CD8-positive, alpha-beta T cell (primary cell): ENCODE measurements at places on chromosomes 5 and 9.

DNA sequence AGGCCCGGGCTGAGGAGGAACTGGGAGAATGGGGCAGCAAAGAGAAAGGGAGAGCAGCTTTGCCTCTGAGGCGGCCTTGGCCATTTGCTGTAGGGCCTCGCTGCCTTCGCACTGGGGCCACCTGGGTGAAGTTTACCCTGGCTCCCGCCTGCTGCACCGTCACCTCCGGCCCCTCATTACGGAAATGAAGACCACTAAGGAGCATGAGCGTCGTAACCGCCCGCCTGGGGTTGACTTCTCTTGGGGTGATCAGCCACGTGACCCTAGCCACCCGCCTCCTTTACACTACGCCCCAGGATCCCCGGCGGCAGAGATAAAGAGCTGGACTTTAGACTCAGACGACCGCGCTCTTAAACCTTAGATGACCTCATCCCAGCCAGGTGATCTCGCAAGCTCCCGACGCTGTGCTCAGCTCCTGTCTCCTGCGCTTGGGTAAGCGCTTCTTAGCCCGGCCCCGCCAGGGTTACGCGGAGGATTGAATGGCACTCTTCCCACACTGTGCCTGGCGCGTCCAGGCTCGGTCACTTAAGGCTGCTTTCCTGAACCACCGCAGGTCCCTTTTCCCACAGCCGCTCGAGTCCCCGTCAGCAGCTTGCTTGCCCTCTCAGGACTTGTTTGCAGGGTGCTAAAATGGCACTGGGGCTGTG, 107.9 kb upstream of the LARP1 start:
- peak; percentile 34 for DNase-seq

DNA sequence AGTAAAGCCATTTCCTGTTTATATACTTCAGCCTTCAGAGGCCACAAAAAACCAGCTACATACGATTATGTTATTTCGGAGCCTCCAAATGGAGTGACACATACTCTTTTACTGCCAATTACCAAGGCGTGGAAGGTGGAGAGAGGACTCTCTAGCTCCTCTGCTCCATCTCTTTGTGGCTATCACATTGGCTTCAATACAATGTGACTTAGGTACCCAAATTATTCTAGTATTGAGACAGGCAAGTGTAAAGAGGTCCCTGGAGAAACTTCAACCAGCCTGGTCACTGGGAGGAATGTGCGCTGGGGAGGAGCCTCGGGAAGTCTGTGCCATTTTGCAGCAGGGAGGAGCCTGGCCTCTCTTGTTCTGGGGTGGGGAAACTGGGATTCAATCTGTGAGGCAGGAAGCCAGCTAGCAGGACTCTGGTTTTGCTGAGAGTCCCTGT, 85.8 kb upstream of the TAS2R1 start:
- no peak for DNase-seq

DNA sequence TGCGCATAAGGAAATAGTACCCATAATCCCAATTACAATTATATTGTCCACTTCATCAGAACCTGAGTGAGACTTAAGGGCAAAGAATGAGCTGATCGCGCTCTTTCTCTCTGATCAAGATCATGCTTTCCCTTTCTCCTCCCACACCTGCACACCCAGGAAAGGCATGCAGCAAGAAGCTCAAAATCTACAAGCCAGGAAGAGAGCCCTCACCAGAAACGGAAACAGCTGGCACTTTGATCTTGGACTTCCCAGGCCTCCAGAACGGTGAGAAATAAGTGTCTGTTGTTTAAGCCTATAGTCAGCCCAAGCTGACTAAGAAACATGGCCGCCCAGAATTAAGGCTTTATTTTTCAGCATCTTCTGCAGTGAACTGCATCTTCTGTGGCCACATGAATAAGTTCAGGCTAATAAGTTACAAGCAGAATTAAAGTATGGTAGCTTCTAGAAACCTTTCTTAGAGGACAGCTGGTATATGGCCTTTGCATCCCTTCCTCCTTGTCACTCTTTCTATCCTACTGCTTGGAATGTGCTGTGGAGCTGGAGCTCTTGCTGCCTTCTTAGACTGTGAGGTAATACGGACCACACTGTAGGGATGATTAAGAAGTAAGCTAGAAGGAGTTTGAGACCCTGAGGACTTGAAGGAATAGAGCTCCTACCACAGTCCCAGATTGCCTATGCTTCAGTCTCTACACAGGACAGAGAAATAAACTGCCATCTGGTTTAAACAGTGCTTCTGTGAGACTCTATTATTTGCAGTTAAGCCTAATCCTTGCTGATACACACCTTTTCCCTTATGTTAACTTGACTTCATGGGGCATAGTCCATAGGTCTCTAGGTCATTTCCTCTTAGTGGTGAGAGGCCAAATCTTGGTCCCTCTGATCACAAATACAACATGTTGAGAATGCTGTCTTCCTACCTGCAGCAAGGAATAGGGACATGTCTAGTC, 17.2 kb downstream of the OR2S2 start:
- peak; percentile 21 for DNase-seq

DNA sequence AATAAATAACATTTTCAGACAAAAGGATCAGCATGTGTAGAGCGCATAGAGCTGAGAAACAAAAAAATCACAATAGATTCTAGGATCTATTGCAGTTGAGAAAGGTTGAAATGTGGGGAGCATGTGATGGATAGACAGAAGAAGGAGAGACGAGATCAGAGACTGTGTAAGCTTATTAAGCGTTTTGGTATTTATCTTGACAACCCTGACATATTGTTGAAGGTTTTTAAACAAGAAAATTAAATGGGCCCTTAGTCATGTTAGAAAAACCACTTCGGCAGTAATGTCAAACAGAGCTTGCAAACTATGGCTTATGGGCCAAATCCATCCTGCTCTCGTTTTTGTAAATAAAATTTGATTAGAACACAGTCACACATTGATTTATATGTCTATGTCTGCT, 200.5 kb upstream of the KLF4 start:
- DNase-seq: no peak

GRCh38 chr9:137611623-137612609, 6.4 kb downstream of the ARRDC1 start:
- DNase-seq: peak; percentile 36

GRCh38 chr9:132268725-132269352, 85.9 kb downstream of the SETX start:
- peak; percentile 75 for DNase-seq

GRCh38 chr5:3119435-3119834, 368.0 kb upstream of the IRX2 start:
- DNase-seq: no peak

DNA sequence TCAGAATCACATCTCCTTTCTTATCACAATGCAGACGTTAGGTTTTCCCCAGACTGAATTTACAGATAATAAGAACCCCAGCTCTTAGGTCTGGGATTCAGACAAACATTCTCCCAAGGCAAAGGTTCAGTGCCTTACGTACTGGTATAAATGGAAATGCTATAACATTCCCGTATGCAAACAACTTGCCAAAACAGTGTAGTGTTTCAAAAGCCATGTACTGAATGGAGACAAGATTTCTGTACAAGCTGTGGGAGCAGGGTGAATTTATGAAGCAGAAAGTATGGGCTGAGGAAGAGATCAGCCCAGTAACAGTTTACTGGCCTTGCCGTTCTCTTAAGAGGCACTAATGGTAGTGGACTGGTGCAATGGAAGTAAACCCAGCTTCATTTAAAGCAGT, 225.5 kb upstream of the ZNF462 start:
- DNase-seq: no peak

GRCh38 chr5:73748510-73749400, 122.8 kb downstream of the ARHGEF28 start:
- no peak for DNase-seq
